ENCODE measurements at places on chromosomes 5 and 9. TPM values are rescaled to one million over a fixed set of nuclear protein-coding genes. Genes with fewer than 3 reads are reported as not detected.

NMUR2 gene
- total RNA-seq, result not detected

GGTA1 gene
- not detected for total RNA-seq

CEL gene
- total RNA-seq, result 0.87 TPM

DNA sequence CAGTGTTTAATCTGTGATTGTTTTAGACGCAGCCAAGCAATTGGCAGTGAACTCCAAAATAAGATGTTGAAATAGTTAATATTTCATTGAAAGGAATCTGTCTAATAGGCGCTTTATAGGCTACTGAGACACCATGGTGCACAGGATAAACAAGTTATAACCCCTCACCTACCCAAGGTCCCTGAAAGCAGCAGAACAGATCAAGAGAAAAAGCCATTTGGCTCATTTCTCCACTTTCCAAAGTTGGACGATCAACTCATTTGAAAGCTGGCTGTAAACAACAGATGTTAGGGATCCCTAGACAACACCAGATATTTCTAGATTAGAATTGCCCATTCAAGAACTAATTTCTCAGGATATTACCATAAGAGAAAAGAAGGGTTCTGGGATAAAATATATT, 4.9 kb downstream of the PUM3 start:
- no peak for DNase-seq
